ENCODE measurements at places on chromosomes 16 and 17.

- DNase-seq = no peak
Observed at GRCh38 chr17:57634713-57635465, 110.2 kb downstream of the CCDC182 start.

DNA sequence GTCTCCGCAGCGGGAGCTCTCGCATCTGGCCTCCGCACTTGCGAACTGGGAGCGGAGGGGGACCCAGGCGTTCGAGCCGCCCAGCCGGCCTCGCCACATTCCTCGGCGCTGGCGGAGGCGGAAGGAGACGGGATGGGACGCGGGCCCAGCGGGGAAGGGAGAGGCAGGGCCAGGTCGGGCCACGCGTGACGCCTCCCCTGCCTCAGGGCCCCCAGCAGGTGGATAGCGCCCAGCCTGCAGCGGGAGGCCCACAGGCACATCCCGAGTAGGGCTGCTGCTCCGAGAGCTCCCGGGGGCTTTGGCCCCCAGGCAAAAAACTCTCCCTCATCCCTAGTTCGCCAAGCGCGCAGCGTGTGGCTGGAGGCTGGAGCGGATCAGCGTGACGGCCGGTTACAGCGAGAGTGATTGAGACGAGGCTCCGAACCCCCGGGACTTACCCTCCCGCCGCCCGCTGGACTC is 800 bp downstream of the PLEKHH3 start:
- DNase-seq = no peak

GRCh38 chr17:38725066-38725465 is 5.1 kb upstream of the CISD3 start:
- no peak for DNase-seq

- DNase-seq = no peak
Observed at GRCh38 chr17:21539146-21539545, 153.2 kb upstream of the KCNJ18 start.

DNA sequence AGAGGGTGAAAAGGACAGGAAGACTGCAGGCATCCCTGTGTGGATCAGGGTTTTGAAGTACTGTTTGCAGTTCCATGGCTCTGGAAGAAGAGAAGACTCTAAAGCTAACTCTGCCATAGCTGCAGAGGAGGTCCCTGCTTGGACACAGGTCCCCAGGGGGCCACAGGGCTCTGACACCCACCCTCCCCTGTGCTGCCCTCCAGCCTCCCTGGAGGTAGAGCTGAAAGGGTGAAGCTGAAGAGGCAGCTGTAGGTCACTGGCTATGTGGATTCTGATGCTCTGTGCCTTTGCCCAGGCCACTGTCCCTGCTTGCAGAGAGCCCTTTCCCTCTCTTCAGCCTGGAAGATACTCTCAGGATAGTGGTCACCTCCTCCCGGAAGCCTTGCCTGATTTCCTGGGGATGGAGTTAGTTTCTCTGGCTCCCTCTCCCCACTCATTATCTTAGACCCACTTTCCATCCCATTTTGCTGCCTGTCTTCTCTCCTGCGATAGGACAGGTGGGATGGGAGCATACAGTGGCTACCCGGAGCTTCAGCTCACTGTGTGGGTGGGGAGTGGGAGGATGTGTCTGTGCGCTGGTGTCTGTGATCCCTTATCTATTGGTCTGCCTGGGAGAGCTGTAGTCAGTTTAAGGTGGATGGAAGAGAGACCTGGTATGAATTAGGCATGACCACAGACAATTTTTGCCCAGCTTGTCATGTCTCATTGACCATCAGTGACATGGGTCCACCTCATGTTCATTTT is 89.8 kb upstream of the TMEM97 start:
- no peak for DNase-seq

GRCh38 chr17:28702026-28702751 is 9.5 kb downstream of the PROCA1 start:
- peak; percentile 44 for DNase-seq

GRCh38 chr16:88970050-88970449 is 7.0 kb downstream of the CBFA2T3 start:
- DNase-seq = no peak

DNA sequence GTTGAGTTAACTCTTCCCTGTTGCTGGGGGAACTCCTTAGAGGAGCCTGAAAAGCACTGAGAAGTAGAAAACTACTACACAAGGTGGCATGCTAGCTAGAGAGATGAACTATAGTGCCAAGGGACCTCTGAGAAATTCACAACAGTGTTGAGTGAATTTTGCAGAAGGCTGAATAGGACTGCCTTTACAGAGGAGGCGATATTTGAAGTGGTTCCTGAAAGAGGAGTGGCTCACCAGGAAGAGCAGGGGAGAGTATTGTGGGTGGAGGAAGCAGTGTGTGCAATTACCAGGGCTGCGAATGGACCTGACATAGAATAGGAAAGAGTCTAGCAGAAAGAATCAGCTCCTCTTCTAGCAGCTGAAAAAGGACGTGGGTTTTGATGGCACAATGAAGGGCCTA is 66.4 kb downstream of the CDK5R1 start:
- no peak for DNase-seq

DNA sequence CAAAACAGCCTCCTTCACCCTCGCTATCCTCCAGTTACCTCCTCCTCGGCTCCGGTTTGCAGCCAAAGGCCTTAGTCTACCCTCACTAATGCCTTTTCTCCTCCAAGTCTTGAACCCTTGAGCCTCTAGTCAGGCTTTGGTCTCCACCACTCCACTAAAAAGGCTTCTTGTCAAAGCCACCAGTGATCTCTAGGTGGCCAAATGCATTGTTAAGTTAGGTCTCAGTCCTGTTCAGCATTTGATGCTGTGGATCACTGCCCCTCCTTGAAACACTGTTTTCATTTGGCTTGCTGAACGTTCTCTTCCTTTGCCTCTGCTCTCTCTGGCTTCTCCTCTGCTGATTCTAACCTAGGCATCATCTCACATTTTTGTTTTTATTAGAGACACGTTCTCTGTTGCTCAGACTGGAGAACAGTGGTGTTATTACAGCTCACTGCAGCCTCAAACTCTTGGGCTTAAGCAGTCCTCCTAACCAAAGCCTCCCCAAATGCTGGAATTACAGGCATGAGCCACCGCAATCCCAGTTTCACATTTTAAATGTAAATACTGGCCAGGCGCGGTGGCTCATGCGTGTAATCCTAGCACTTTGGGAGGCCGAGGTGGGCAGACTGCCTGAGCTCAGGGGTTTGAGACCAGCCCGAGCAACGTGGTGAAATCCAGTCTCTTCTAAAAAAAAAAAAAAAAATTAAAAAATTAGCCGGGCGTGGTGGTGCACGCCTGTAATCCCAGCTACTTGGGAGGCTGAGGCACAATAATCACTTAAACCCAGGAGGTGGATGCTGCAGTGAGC is 1.1 kb downstream of the SGF29 start:
- no peak for DNase-seq

DNA sequence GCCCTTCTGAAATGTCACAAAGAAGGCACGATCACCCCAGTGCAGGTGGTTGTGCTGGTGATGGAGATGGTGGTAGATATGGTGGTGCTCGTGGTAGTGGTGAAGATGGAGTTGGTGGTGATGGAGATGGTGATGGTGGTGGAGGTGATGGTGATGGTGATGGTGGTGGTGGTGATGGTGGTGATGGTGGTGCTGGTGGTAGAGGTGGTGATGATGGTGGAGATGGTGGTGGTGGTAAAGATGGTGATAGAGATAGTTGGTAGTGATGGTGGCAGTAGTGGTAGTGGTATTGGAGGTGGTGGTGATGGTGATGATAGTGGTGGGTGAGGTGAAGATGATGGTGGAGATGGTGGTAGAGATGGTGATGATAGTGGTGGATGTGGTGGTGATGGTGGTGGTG is 88.1 kb upstream of the SALL1 start:
- no peak for DNase-seq

- DNase-seq = no peak
Observed at GRCh38 chr17:55758171-55758570, 7.3 kb downstream of the PCTP start.

DNA sequence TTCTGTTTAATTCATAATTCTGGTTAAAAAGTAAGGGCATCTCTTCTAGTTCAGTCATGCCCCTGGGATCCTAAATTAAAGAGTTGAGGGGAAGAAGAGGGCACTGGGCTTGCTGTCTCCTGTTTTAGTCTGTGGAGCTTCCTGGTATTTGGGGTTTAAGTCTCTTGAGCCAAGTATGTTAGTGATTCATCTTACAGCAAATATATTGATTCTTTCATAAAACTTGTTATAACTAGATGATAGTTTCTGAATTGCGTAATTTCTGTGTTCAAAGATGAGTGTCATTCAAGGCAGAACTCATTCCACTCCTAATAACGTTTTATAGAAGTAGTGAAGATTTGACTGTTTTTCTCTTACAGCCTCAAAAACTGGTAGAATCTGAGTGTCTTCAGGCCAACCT is 1.7 kb downstream of the TXNDC17 start:
- DNase-seq = no peak

GRCh38 chr16:70752426-70752825 is 48.5 kb downstream of the VAC14 start:
- DNase-seq = no peak

DNA sequence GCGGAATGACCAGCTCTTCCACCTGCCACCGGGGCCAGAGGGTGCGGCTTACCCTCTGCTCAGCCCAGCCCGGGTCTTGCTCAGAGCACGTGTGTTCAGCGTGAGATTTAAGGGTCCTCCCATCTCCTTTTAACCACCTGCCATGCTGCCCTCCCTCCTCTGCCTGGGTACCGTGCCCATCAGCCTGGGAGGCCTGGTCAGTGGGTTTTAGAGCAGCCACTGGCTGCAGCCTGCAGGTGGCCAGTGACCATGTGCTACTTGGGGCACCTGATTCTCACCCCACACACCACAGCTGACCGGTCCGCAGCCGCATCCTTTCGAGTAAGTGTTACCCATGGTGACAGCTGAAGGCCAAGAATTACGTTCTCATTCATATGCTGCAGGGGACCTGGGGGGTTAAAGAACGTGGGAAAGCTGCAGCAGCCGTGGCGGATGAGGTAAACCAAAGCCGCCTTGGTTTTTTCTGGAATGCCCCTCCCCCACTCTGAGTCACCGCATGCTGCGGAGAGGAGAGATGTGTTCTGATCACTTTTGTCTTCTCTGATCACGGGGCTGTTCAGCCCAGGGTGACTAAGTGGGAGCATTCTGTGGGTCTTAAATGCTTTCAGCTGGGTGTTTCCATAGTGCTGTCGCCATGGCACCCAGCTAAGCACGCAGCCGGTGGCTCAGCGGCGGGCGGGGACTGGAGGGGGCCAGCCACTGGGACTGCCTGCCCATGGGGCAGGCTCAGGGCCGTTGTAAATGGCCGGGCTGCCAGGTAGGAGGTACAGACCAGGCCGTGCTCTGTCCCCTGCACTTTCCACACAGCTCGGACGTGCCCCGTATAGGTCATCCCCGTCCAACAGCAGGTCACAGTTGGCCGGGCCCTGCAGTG is 59.8 kb downstream of the BAIAP2 start:
- peak; percentile 87 for DNase-seq

GRCh38 chr17:73900516-73900915 is 256.3 kb upstream of the SDK2 start:
- DNase-seq = no peak

DNA sequence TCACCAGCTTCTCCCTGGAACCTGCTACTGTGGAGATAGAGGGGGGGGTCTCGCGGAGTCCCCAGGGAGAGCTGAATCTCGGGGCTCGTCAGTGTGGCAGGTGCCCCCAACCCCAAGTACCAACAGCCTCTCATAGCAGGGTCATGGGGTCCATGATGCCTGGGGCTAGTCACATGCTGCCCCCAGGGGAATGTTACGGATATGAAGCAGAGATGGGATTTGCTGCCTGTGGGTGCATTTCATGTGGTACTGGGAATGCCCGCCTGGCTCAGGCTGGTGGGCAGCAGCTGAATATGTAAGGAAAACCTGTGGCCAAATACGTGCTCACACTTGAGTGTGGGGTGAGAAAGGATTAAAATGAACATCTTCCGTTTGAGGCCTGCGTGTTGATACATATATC is 49.4 kb downstream of the MEAK7 start:
- DNase-seq = no peak

GRCh38 chr17:46001390-46002310 is 2.6 kb downstream of the STH start:
- DNase-seq = no peak

GRCh38 chr17:29709866-29710519 is 87.3 kb upstream of the CORO6 start:
- DNase-seq = no peak
